ENCODE measurements at places on chromosomes 6 and 20.
A peak's percentile ranks its signal among the peaks of the same experiment; 100 is the strongest.

- DNase-seq: no peak
These were observed 98.5 kb downstream of the TFAP2A start for GRCh38 chr6:10316373-10316721.

- DNase-seq: no peak
These were observed 454.3 kb downstream of the PREX1 start for GRCh38 chr20:48373555-48373934.

GRCh38 chr6:134373282-134373922, 55.5 kb upstream of the SGK1 start:
- DNase-seq: no peak

- DNase-seq: no peak
These were observed 6.5 kb upstream of the BCAS4 start for GRCh38 chr20:50788045-50788991.

DNA sequence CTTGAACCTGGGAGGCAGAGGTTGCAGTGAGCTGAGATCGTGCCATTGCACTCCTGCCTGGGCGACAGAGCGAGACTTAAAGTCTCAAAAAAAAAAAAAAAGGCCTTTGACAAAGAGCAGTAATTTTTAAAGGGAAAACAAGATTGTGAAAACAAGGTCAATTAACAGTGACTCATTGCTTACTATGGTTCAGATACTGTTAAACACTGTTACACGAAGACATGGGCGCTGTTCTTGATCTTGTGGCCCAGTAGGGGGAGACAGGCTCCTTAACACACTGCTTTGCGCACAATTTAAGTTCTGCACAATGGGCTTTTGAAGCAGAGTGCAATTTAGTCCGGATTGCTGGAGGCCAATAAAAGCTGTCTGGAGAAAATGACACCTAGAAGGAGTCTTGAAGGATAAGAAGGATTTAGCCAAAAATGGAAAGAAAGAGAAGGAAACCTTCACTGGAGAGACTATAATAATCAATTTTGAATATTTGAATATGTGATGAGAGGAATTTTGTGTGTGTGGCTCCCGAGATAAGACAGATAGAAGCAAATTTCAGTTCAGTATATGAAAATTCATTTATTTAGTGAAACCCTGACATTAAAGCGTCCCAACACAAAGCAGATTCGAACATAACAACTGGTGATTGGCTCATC, 6.0 kb upstream of the LATS1 start:
- peak; percentile 68 for DNase-seq

- no peak for DNase-seq
These were observed 257.7 kb upstream of the CDYL start for GRCh38 chr6:4518506-4518905.

- DNase-seq: no peak
These were observed 42.3 kb upstream of the TBC1D7 start for GRCh38 chr6:13370623-13371022.

- DNase-seq: no peak
These were observed 4.8 kb downstream of the COL12A1 start for GRCh38 chr6:75201021-75201420.

GRCh38 chr6:64037427-64037826, 401.8 kb downstream of the PHF3 start:
- no peak for DNase-seq

GRCh38 chr6:108904741-108905140, 56.5 kb downstream of the ARMC2 start:
- DNase-seq: no peak

DNA sequence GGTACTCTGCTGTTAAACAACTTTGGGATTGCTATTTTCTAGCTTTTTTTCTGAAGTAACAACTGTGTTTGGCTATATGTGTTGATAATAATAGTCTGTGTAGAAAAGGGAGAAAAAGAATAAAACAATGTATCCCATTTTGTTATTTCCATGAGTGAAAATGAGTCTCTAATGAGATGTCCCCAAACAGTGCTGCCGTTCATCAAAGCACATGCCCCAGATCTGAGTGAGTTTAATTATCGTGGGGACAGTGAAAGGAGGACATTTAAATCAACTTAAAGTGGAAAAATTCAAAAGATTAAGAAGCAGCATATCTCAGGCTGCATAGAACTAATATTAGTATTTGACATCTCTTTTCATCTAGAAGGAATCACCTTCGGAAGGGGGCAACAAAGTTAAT, 59.6 kb downstream of the NCOA7 start:
- no peak for DNase-seq

DNA sequence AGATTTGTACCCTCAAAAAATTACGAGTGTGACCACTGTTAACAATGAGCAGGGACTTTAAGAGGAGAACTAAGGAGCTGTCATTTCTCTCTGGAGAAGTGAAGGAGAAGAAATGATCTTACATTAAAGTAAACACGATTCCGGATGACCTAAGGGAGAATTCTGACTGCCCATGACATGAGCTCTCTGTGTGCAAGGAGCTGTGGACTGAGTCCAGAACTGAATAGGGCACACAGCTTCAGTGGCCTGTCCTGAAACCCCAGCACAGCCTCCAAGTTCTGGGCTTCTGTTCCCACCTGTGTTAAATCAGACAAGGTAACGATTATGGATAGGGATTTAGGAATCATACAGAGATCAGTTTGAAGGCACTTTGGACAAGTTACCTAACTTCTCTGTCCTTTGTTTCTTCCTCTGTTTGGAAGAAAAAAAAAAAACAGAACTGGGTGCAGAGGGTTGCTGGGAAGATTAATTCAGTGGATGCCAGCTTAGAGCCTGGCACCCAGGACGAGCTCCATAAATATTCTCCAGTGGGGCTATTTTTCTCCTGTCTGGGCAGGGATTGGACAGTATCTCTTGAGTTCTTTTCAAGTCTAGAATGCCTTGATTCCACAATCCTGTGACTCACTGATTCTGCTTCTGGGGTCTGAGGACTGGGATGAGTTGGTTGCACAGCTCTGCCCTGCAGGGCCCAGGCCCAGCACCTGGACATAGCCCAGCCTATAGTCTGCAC, 65.7 kb downstream of the MRPL14 start:
- no peak for DNase-seq

DNA sequence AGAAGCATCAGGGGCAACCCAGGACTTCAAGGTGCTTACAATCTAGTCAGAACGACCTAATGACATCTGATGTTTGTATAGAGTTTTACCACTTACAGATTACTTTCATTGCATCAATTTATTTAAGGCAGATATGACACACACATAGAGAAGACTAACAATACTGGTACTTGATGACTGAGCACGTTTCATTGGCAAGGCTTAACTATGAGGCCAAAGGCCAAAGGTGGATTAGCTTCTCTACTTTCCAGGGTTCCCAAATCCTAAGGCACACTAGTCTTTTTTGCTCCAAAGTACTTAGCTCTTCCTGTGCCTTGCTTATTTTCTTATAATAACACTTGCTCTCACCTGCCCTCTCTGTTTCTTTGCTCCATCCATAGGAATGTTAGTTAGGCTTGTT, 406.2 kb downstream of the ZFAND3 start:
- DNase-seq: no peak

DNA sequence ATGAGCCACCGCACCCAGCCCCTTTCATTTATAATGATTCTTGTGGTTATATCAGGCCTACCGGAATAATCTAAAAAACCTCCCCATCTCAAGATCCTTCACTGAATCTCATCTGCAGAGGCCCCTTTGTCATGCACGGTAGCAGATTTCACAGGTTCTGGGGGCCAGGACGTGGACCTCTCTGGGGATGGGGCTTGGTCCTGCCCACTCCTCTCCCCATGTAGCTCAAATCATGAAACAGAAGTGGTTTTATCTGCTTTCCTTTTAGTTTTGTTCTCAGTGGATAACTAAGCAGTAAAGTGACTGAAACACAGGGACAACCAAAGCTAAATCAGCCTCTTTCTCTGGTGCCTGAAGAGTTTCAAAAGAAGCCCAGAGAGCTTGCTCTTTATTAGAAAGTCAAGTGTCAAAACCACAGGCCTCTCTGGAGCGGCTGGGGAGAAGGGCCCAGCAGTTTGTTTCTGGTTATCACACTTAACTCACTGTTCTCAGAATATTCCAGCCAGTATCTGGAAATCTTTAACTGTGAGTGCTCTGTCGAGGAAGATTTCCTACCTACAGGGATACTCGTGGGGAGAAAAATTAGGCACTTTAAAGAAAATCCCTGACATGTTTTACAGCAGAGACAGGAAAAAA, 60.6 kb upstream of the FAM184A start:
- DNase-seq: peak; percentile 13

- DNase-seq: no peak
These were observed 351.2 kb downstream of the CDC5L start for GRCh38 chr6:44738601-44739146.

GRCh38 chr6:1081551-1082284, 230.2 kb upstream of the FOXQ1 start:
- DNase-seq: no peak

GRCh38 chr6:62272114-62272513, 13.9 kb downstream of the KHDRBS2 start:
- DNase-seq: no peak

- DNase-seq: no peak
These were observed 140.4 kb downstream of the CDKAL1 start for GRCh38 chr6:20674664-20675063.

GRCh38 chr6:105537981-105538578, 135.2 kb upstream of the PREP start:
- no peak for DNase-seq

- DNase-seq: no peak
These were observed 71.4 kb downstream of the ARID1B start for GRCh38 chr6:156848533-156848932.

GRCh38 chr20:9052136-9052535, 16.8 kb upstream of the PLCB4 start:
- no peak for DNase-seq

GRCh38 chr6:3610206-3610605, 141.3 kb downstream of the PXDC1 start:
- no peak for DNase-seq

DNA sequence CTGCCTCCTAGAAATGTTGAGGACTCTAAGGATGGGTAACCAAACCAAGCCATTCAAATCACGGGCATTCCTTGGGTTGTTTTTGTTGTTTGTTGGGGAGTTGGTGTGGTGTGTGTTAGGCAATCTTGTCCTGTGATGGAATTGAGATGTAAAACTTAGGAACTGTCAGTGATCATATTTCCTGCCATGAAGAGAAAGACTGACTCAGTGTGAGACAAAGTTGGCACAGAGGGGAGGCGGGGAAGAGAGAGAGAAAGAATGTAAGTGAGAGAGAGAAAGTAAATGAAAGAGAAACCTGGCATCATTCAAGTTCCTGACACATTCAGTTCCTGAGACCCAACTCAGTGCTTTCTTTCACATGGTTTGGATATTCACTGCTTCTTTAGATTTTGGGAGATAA, 21.6 kb upstream of the FBXO30 start:
- DNase-seq: no peak

DNA sequence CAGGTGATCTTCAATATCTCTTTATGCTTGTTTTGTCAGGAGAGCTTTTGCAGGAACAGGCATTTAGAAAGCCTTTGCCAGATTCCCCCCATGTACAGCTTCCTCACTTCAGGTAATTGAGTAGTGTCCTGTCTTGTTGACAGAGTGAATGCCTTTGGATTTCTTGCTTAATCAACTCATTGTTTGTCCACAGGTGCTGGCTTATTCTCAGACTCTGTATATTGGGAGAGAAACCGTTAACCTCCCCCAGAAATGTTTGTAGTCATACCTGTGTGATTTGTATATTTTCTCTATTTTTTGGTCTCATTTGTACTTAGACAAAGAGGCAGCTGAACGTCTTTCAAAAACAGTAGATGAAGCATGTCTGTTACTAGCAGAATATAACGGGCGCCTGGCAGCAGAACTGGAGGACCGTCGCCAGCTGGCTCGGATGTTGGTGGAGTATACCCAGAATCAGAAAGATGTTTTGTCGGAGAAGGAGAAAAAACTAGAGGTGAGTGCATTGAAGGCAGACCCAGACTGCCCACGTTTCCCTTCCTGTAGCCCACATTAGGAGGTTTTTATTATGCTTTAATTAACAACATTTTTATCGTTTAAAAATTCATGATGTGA, 32.3 kb downstream of the RPRD1B start:
- no peak for DNase-seq

GRCh38 chr6:112407101-112407590, 60.0 kb downstream of the RFPL4B start:
- no peak for DNase-seq

DNA sequence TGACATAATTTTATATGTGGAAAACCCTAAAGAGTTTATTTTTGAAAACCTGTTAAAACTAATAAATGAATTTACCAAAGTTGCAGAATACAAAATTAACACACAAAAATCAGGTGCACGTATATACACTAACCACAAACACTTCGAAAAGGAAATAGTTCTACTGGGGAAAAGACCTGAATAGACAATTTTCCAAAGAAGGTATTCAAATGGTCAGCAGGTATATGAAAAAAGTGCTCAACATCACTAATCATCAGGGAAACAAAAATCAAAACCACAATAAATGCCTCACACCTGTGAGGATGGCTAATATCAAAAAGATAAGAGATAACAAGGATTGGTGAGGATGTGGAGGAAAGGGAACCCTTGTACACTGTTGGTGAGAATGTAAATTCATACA, 110.6 kb downstream of the PXDC1 start:
- DNase-seq: no peak

DNA sequence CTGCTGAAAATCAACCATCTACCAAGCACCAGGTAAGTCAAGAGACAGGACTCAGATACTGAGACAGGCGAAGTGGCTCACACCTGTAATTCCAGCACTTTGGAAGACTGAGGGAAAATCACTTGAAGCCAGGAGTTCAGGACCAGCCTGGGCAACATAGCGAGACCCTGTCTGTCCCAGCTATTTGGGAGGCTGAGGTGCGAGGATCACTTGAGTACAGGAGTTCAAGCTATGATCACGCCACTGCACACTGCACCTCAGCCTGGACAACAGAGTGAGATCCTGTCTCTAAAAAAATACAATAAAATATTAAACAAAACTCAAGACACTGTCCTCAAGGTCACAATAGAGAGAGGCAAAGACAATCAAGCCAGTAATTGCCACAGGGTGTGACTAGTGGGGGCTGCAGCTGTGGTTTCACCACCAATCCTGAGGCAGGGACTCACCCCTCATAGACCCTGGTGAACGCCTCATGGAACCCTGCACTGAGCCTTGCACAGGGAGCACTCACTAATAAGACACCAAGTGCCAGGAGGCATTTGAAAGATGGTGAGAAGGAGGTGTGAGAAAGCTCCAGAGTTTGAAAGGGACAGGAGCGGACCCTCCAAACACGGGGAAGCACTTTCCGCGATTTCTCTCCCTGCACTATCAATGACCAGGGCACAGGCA, 1.7 kb downstream of the SNHG17 start:
- no peak for DNase-seq

DNA sequence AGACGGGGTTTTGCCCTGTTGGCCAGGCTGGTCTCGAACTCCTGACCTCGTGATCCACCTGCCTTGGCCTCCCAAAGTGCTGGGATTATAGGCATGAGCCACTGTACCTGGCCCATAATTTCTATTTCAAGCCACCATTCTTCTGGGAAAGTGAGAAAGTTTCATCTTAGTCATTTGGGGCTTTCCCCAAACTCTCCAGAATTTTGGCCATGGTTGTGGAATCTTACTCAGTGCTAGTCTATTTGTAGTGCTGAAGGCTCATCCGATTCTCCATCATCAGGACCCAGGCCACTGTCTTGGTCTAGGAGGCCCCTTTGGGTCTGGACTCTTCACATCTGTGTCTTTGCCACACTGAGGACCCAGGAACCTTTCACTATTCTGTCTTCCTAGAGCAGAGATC, 164.9 kb downstream of the EYA2 start:
- no peak for DNase-seq

GRCh38 chr6:157811476-157812173, 11.4 kb upstream of the SNX9 start:
- no peak for DNase-seq

GRCh38 chr20:43739148-43739749, 12.4 kb upstream of the GTSF1L start:
- DNase-seq: no peak

GRCh38 chr6:129110690-129111343, 227.9 kb downstream of the LAMA2 start:
- no peak for DNase-seq

All from CD4-positive, alpha-beta T cell treated with Interleukin-15 for 4 hours (primary cell).